ENCODE measurements at places on chromosomes 3 and 15. TPM values are rescaled to one million over a fixed set of nuclear protein-coding genes. Genes with fewer than 3 reads are reported as not detected.

The CLDN16 gene
- polyA plus RNA-seq = 34.7 TPM

DNA sequence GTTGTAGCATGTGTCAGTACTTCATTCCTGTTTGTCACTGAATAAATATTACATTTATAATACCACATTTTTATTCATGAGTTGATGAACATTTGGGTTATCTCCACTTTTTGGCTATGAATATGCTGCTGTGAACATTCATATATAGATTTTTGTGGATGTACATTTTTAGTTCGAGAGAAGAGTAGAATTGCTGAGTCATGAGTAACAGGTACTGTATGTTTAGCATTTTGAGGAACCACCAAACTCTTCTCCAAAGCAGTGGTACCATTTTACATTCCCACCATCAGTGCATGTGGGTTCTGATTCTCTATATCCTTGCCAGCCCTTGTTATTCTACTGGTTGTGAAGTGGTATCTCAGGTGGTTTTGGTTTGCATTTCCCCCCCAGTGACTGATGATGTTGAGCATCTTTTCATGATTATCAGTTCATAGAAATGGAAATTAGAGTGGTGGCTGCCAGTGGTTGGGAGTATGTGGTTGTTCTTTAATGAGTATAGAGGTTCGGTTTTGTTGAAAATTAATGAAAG, 59.6 kb downstream of the CCDC66 start:
- no peak for DNase-seq

- DNase-seq = no peak
Measured at GRCh38 chr3:38623539-38623938, 25.9 kb downstream of the SCN5A start.

The SHC4 gene
- 2.9 TPM for polyA plus RNA-seq

- no peak for DNase-seq
Measured at GRCh38 chr15:83305704-83306291, 21.3 kb upstream of the BNC1 start.

GRCh38 chr15:33807665-33808064, 160.6 kb upstream of the CHRM5 start:
- no peak for DNase-seq

The SKOR1 gene
- polyA plus RNA-seq = 0.43 TPM

DNA sequence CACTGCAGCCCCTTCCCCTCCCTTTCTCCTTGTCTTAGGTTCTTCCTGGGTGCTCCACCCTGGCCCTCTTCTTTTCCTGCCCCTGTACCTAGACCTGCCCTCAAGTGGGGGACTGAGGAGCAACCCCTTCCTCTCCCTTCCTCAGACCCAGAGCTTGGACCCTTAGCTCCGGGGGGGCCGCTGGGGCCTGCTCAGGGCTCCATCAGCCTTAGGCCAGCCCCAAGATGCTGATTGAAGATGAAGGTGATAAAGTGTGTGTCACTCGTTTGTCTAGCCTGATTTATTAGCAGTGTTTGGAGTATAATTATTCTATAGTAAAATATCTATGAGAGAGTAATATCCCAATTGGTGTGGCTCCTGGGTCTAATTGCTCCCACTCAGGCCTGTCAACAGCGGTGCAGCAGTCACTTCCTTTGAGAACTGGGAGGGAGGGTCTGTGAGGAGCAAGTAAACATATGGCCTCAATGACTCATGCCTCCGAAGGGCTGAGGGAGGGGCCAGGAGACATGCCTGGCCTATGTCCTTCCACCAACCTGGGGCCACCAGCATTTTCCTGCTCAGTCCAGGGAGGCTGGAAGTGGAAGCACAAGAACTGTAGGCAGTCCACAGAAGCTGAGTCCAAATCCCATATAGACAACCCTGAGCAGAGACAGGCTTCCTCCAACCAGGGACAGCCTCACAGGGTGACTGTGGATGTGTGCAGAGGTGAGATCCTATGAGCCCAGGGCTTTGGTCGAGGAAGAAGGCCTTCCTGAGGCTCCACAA, 123.2 kb downstream of the DNAJB8 start:
- no peak for DNase-seq

The MORC1 gene
- 0.83 TPM for polyA plus RNA-seq

DNA sequence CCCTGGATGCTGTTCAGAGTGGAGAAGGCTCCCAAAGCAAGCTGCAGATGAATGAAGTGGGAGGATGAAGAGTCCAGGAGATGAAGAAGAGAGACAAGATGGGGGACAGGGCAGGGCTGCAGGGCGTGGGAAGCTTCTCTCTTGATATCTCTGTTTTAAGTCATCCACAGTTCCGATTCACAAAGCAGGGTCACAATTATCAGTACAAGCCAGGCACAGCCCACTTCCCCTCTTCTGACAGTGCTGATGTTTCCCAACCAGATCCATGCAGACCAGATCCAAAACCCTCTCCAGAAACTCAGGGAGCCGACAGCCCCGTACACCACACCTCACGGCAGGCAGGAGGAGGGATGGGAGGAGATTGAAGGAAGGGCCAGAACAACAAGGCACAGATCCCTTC, 31.1 kb downstream of the NTRK3 start:
- no peak for DNase-seq

The RTP3 gene
- polyA plus RNA-seq = not detected

DNA sequence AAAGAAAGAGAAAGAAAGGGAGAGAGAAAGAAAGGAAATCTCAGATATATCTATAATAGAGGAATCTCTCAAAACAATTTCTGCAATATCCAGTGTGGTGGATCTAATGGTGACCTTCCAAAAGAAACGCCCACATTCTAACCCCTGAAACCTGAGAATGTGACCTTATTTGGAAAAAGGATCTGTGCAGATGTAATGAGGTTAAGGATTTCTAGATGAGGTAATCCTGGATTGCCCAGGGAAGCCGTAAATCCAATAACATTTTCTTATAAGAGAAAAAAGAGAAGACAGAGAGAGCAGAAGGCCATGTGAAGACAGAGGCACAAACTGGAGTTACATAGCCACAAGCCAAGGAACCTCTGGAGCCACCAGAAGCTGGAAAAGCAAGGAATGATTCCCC, 307.6 kb downstream of the ZBTB20 start:
- DNase-seq = no peak

Data from left renal pelvis (tissue), 4 donors.